ENCODE measurements at places on chromosomes 1 and 21. TPM values are rescaled to one million over a fixed set of nuclear protein-coding genes. Genes with fewer than 3 reads are reported as not detected.

DNA sequence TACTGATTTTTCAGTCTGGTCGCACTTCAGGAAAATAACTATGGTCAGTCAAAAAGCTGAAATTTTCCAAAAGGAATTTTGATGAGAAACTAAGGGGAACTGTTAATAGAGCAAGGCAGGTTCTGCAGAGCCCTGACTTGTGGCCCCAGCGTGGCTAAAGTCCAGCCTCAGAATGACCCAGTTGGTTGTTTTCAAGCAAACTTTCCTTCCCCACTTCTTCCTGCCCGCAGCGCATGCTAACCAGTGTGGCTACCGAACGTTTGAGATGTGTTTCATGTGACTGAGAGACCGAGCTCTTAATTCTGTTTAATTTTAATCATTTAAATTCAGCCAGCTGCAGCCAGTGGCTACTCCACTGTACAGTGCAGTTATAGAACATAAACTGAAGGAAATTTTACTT, 6.2 kb upstream of the IL10RB start:
- DNase-seq: no peak

DNA sequence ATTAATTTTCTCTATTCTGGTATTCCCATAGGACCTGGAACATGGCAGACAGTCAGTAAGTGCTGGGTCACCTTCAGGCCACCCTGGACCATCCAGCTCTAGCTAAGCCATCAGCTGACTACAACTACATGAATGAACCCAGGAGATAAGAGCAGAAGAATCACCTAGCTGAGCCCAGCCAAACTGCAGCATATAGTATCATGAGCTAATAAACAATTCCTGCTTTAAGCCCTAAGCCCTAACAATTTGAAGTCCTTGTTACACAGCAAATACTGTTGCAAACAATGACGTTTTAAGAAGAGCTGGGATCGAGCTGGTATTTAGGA, 14.2 kb upstream of the CITED4 start:
- DNase-seq: no peak

DNA sequence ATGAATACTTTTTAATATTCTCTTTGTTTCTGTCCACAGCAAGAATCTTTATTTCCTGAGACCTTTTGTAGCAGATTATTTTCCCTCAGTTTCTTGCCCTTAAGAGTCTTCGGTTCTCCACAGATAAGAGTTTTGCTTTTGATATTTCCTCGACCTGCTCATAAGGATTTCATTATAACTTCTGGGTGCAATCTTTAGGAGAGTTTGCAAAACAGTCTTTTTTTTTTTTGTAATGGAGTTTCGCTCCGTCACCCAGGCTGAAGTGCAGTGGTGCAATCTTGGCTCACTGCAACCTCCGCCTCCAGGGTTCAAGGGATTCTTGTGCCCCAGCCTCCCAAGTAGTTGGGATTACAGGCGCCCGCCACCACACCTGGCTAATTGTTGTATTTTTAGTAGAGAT, 10.1 kb upstream of the UBE4B start:
- no peak for DNase-seq

- no peak for DNase-seq
These were observed 89.6 kb downstream of the PKN2 start for GRCh38 chr1:88773540-88774150.

DNA sequence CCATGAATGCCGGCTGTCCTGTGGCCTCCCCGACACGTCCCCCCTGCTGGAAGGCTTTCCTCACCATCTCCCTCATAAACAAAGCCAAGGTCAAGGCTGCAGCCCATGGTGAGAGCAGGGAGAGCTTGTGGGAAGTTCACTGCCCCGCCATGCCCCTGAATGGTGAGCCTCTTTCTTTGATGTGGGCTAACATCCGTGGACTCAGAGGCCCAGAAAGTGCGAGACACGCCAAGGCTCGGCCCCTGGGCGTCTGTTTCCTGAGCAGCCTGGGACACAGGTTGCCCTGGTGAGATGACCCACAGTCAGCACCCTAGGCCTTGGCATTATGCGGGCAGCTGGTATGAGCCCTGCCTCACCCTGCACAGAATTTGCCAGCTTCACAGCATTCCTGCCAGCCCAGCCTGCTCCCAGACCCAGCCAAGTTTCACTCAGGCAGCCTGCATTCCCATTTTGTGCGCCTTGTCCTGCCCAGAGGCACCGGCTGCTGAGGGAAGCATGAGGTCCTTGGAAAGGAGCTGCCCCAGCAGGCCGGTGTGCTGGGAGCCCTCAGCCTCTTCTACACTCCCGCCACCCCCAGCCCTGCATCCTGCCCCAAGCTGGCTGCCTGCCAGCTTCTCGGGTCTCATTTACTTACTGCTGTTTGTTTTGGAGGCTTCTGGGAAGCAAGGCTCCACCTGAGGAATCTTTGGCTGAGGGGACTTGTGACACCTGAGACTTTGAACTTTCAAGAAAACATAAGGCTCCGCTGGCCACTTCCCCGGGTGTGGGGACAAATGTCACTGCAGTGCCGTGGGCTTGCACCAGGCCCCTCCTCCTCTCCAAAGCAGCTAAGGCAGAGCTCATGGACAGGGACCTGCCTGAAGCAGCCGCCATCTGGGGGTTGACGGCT, 31.9 kb downstream of the NEK2 start:
- DNase-seq: peak; percentile 67

GRCh38 chr1:89904219-89904980, 83.6 kb downstream of the LRRC8D start:
- peak; percentile 69 for DNase-seq

- DNase-seq: no peak
These were observed 71.0 kb downstream of the POU2F1 start for GRCh38 chr1:167291539-167292185.

GRCh38 chr1:72117621-72118020, 164.7 kb downstream of the NEGR1 start:
- DNase-seq: no peak

DNA sequence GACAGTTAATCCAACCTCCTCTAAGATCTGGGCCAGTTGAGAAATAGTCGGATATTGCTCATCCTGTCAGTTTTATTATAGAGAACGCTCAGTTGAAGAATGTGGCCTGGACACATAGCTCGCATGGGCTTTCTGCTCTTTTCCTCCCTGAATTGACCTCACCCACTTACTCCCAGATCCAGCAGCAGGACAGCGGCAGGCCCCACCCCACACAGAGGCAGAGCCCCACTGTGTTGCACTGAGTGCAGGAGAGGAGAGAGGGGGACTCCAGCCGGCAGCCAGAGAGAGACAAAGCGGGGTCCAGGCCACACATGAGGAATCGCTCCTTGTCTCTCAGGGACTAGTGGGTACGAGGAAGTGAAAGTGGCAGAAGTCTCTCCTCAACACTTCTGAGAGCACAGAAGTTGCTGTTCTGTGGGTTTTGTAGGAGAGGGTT, 78.6 kb downstream of the LAMC1 start:
- no peak for DNase-seq

GRCh38 chr1:46691997-46692790, 20.5 kb downstream of the TEX38 start:
- DNase-seq: peak; percentile 35

- peak; percentile 23 for DNase-seq
These were observed 8.0 kb downstream of the NOL9 start for GRCh38 chr1:6546326-6546725.

- DNase-seq: no peak
These were observed 123.3 kb downstream of the CNIH3 start for GRCh38 chr1:224739303-224739996.

- DNase-seq: peak; percentile 97
These were observed 6.3 kb upstream of the TMEM39B start for GRCh38 chr1:32066489-32066873.

DNA sequence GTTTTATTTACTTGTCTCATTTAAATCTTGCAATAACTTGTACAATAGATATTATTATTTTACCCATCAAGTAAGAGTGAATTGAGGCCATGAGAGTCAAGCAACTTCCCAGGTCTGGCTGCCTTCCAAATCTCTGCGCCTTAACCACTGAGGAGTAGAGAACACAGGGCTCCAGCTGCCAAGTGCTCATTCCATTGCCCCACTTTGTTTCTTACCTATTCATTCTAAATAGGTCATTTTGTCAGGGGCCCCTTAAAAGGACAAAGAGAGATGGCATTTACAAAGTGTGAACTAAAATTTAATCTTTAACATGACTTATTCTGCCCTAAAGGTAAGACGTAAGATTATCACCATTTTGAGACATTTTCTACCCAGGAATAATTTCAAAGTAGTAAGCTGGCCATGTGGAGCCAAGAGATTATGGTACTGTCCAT, 3.5 kb downstream of the PPP1R15B start:
- DNase-seq: peak; percentile 79

DNA sequence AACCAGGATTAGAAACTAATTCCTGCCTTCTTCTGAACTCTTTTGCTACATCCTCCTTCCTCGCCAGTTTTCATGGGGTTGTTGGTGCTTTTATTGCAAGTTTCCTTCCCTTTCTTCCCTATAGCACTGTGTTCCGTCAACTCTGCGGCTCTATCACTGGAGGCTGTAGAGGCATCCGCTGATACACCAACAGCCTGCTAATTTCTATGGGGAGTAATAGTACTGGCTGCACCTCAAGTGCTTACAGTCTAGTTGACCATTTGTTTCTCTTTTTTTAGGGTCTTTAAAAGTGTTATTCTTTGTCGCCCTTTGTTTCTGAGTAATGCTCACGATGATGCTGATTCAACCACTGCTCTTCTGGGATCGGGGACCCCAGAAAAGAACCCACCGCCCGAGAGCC, 746 bp downstream of the MIS18A start:
- DNase-seq: peak; percentile 23

- no peak for DNase-seq
These were observed 96.1 kb downstream of the SLC35F3 start for GRCh38 chr1:234000557-234001041.

DNA sequence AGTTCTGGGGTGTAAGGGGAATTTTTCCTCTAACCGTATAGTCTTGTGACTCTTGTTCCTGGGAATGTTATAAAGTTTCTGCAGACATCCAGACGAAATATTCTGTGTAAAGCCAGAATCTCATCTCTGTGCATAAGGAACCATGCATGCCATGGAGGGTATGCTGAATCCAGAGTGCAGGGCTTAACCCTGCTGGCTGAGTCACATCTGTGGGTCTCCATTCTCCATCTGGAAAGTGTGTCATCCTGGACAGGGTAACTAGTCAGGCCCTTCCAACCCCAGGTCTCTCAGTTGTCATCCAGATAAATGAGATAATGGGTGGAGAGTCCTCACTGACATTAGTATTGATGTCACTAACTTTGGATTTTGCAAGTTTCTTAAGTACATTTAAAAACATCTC, 48.8 kb downstream of the ATP5PO start:
- no peak for DNase-seq

GRCh38 chr21:18931237-18931636, 527.7 kb upstream of the TMPRSS15 start:
- no peak for DNase-seq

DNA sequence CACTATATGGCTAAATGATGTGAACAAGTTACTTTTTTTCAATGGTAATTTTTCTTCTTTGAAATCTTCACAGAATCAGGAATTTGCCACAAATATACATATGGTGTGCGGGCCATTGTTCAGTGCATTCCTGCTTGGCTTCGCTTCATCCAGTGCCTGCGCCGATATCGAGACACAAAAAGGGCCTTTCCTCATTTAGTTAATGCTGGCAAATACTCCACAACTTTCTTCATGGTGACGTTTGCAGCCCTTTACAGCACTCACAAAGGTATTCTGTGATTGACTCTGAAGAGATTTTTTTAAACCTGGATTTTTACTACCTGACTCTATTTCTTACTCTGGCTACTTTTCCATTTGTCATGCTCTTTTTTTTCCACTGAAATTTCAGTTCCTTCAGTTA, 76.2 kb upstream of the KIAA1614 start:
- DNase-seq: no peak

- DNase-seq: no peak
These were observed 3.4 kb downstream of the SPATC1L start for GRCh38 chr21:46180778-46181391.

DNA sequence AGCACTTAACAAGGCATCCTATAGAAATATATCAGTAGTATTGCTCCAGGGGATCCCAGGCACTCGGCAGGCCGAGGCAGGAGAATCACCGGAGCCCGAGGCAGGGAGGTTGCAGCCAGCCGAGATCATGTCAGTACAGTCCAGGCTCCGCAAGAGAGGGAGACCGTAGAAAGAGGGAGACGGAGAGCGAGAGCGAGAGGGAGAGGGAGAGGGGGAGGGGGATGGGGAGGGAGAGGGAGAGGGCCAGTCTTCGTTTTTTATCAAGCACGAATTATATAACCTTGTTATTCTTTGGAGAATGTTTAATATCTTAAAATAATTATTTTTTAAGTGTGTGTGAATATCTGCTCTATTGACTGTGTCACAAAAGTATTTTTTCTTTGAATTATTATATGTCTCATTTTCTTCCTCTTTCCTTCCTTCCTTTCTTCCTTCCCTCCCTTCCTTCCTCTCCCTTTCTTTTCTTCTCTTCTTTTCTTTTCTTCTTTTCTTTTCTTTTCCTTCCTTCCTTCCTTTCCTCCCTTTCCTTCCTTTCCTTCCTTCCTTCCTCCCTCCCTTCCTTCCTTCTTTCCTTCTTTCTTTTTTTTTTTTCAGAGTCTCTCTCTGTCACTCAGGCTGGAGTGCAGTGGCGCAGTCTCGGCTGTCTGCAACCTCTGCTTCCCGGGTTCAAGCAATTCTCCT, 233.7 kb downstream of the SRGAP2C start:
- no peak for DNase-seq

GRCh38 chr1:232894436-232894835, 56.0 kb upstream of the NTPCR start:
- no peak for DNase-seq

DNA sequence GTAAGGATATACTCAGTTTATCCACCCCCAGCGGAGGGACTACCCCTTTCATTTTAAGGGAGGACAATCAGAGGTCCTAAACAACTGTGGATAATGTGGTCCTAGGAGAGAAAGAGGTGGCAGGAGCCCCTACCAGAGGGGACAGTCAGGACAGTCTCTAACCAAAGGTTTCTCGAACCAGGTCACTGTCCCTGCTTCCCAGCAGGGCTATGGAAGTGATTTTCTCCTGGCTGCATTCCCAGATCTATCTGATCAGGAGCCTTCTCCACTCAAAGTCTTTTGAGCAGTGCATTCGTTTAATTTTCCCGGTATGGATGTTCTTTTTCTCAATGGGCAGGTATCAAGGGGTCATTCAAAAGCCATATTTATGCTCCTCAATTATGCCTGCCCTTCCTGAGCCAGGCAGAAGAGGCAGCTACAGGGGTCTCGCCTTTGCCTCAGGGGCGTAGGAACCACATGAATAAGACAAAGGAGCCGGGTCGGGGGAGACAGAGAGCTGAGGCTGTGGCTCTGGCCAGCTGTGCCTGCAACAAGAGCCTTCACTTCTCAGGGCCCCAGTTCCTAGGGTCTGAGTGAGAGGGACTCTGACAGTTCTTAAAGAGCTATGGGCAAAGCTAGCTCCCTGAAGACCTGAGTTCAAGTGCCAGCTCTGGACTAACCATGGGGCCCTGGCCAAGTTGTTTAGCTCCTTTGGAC, 62.5 kb upstream of the DMRTB1 start:
- no peak for DNase-seq

Gene FAM163A
- 0.05 TPM for total RNA-seq

Gene CA6
- not detected for total RNA-seq

Gene TMEM125
- not detected for total RNA-seq

Gene KLHL21
- 31.7 TPM for total RNA-seq

Gene KHDRBS1
- total RNA-seq: 60.9 TPM

Gene AMY2A
- not detected for total RNA-seq

Gene FMO1
- not detected for total RNA-seq

Gene TMEM52
- total RNA-seq: not detected

Gene LAMB3
- total RNA-seq: 1.5 TPM

Gene SORT1
- total RNA-seq: 16.7 TPM
